ENCODE measurements at places on chromosomes 1 and 21.
A peak's percentile ranks its signal among the peaks of the same experiment; 100 is the strongest.

- no peak for DNase-seq
These were observed 9.7 kb downstream of the DNASE2B start for GRCh38 chr1:84407958-84408422.

GRCh38 chr1:227792216-227793078, 23.0 kb upstream of the PRSS38 start:
- DNase-seq: no peak

- no peak for DNase-seq
These were observed 3.6 kb upstream of the KIF17 start for GRCh38 chr1:20721117-20722061.

DNA sequence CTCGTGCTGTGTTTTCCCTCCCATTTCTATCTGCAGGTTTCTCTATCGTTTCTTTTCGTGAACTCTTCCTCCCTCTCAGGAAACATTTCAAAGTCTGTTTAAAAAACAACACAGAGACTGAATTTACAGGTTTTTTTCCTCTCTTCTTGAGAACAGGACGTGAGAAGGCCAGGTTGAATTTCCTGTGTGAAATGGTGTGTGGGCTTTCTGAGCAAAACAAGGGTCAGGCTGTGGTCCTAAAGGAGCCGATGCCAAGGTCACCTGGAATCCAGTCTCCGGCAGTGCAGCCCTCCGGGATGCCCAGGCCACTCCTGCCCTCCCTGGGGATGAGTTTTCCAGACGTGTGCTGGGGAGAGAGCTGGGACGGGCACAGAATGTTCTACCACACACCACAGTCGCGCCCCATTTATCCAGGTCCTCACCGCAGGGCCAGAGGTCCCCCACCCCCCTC, 62.7 kb upstream of the RUNX3 start:
- DNase-seq: no peak

GRCh38 chr1:45846931-45847330, 43.5 kb downstream of the MAST2 start:
- no peak for DNase-seq

- peak; percentile 36 for DNase-seq
These were observed 53.8 kb downstream of the LYPLAL1 start for GRCh38 chr1:219227360-219228057.

DNA sequence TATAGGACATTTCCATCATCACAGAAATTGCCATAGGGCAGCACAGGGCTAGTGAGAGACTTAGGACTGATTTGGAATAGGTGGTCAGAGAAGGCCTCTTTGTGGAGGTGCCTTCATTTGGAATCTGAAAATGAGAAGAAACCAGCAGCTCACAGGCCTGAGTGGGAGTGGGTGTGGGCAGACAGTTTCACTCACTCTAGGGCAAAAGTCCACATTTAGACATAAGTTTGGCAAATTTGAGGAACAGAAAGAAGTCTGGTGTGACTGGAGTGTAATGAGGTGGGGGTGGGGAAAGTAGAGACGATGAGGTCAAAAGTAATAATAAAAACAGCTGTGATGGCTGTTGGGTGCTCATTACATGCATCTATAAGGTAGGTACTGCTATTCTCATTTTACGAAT, 22.4 kb upstream of the BCAR3 start:
- no peak for DNase-seq

- DNase-seq: no peak
These were observed 546 bp downstream of the POU2F1 start for GRCh38 chr1:167221126-167221737.

DNA sequence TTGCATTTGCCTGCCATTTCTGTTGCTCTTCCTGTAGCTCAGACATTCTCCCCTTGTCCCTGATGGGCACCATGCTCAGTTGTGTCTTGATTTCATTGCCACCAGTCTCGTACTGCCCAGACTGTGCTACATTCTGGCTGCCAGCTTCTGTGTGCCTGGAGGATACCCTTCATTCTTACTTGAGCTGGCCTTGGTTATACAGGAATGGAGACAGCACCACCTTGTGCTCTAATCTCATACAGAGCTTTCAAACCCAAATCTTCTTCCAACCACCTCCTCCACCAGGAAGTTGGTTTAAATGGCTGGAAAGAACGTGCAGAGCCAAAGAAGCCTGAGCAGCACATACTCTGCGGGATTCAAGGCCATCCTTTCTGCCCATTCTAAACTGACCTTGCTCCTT, 165.3 kb downstream of the SLC35F3 start:
- DNase-seq: no peak

DNA sequence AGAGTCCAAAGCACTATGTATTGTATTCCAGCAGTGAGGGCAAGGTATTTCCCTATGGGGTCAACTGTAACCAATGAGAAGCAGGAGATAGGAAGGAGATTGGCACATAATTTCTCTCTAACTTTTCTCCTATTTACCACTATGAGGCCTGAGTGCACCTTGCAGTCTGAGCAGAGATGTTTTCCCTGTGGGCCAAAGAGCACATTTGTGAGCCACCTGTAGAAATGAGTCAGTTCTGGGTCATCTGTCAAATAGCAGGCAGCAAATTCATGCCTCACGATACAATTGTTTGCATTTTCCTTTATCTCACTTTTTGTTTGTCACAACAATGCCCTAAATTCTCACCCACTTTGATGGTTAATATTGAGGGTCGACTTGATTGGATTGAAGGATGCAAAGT, 547.2 kb upstream of the NCAM2 start:
- DNase-seq: no peak

GRCh38 chr21:46667741-46668380, 32.4 kb downstream of the PRMT2 start:
- DNase-seq: peak; percentile 12

DNA sequence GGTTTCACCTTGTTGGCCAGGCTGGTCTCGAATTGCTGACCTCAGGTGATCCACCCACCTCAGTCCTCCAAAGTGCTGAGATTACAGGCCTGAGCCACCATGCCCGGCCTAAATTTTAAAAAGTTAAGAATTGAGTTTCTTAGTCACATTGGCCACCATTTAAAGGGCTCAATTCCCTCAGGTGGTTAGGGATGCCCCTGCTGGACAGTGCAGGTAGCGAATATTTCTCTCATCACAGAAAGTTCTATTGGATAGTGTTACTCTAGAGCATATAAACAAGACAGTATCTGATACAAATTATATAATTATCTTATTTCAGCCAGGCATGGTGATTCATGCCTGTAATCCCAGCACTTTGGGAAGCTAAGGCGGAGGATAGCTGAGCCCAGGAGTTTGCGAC, 320.2 kb downstream of the ZP4 start:
- DNase-seq: no peak

DNA sequence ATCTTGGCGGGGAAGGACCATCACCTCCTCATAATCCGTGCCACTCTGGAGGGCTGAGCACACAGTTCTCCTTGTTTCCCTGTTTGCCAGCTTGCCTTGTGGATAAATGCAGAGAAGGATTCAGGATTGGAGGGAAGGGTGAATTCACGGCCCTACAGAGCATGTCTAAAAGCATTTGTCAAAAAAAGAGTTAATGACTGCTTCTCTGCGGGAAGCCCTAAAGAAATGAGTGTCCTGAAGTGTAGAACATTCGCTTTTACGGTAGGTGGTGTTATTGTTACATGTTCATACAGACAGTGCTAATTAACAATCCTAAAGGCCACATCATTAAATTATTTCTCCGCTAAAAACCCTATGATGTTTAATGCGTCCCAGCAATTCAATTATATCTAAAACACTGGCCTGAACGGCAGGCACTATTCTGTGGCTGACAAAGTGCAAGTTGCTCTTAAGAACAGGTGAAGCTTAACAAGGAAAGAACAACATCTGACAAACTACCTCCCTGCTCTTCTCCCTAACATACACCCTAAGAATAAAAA, 112.3 kb upstream of the NFIA start:
- peak; percentile 60 for DNase-seq

DNA sequence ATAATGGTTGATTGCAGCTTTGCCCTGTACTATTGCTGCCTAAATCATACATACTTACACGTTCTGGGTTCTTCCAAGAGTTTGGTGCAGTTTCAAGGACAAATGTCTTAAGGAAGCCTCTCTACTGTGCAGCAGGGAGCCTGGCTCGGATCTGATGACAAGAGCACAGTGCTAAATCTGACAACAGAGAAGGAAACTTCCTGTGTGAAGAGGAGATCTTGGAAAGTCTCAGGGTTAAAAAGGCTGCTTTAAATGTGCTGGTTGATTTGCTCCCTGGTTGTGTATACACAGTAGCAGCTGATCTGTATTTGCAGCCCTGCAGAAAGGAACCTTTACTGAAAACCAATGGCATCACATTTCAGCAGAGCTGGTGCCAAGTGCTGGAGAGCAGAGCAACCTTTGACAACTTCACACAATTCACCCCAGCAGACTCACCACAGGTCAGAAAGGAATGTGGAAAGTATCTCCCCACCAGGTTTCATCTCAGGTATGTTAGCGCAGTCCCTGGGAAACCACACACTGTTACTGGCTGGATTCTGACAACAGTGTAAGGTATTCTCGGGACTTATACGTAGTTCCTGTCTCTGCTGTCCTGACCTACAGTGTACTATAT, 355.0 kb upstream of the ESRRG start:
- no peak for DNase-seq

GRCh38 chr1:81330521-81330920, 470.2 kb upstream of the ADGRL2 start:
- no peak for DNase-seq

DNA sequence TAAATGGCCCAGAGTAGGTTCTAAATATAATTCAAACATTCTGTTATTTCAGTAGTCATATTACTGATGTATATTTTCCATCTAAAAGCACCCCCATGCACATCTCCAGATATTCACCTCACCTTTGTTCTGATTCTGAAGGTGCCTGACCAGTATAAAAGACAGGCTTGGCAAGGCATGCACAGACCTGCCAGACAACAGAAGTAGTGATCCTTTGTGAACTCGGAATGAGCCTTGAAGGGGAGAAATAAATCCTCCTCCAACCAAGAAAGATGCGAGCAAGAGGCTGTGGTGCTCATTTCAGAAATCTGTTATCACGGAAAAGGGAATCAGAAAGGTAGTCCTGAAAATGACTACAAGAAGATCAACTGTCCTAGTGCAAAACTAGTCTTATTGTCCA, 287.3 kb downstream of the VAV3 start:
- no peak for DNase-seq
